Testis (tissue), 5 donors: ENCODE measurements at places on chromosomes 2 and 18. TPM values are rescaled to one million over a fixed set of nuclear protein-coding genes. Genes with fewer than 3 reads are reported as not detected.

The B4GALT6 gene
- total RNA-seq, result 19.5 TPM

GRCh38 chr18:47260120-47260923 lies 8.9 kb upstream of the SKOR2 start:
- peak; percentile 80 for DNase-seq

The SCN3A gene
- total RNA-seq, result 3.7 TPM

The IFT172 gene
- 76.4 TPM for total RNA-seq

DNA sequence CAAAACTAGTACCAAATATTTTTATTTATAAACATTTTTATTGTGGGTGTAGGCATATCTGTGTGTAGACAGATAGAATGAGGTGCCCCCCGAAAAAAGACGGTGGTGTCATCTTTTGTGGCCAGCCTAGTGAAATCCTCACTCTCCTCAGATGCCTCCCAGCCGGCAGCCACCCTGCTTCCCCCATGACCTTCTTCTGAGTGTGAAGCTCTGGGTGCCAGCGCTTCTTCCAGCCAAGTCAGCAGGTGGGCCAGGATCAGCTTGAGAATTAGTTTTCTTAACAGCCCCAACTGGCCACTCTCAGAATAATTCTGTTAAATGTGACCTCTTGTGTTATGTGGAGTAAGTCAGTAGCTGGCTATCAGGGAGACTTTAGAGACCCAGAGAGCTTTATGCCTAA lies 229.6 kb upstream of the FOSL2 start:
- DNase-seq, result no peak

GRCh38 chr18:46480226-46480625 lies 176.8 kb downstream of the LOXHD1 start:
- no peak for DNase-seq

The CDH7 gene
- 1.2 TPM for total RNA-seq

The NEB gene
- 5.5 TPM for total RNA-seq

The DHRS9 gene
- total RNA-seq, result 2.4 TPM

DNA sequence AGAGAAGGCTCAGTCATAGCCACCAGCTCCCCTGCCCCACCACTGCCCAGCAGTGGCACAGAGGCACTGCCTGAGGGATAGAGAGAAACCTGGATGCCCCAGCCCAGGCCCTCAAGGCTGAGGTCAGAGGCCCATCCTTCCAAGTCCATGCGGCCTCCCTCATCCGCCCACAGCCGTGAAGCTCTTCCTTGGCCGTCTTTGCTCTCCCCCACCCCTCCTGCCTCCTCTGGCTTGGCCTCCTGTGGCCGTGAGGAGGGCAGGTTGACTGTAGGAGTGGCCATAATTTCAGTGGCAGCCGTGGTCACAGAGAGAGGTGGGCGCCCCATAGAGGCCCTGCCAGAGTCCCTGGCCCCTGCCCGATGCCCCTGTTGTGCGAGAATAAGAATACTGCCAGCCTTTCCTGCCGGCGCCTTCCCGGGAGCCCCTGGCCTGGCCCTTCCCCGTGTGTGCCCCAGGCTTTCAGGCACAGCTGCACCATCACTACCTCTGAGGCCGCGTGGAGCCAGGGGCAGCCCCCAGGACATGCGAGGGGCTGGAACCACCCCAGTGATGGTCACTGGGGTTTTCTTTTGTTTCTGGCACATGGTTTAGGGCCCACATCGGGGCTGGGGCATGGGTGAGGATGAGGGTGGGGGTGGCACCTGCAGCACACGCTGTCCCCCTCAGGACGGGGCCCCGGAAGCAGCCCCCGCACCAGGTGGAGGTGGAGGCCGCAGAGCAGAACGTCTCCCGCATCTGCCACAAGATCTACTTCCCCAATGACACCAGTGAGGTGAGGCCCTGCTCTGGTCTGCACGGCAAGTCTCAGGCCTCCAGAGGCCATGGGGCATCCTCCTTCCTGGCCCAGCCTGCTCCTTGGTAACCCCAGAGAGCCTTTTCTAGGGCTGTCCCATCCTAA lies 13.1 kb upstream of the GPR17 start:
- no peak for DNase-seq

DNA sequence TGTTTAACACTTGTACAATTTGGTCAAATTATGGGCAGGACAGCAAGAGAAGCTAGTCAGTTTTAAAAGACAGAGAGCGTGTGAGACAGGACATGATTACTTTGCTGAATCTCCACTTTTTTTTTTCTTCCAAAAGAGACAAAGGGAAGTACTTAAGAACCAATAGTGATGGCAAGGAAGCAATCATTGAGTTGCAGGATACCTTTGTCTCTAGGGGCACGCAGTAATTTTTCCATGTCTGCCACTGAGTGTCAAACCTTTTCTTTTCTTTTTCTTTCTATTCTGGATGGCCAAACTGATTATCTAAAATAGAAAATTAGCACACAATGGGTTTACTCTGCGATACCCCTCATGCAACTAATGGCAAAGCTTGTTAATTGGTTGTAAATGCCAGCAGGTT lies 533.0 kb downstream of the PLCL1 start:
- no peak for DNase-seq

The RNU2-63P gene
- not detected for total RNA-seq

The SLC30A3 gene
- 160 TPM for total RNA-seq

The TBR1 gene
- 5.3 TPM for total RNA-seq

The SERPINE2 gene
- 145 TPM for total RNA-seq

DNA sequence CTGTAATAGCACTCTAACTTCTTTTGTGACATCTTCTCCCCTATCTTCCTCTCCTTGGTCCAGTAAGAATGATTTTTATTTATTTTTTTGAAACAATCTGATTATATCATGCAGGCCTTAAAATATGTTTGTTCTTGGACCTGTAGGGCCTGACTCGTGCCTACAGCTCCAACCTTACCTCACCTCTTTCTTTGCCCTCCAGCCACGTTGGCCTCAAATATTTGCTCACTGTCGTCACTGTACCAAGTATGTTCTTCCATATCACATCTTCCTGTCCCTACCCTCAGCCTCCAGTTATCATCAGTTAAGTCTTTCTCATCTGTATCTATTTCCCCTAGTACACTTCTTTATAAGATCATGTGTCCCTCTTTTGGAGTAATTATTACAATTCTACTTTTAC lies 125.5 kb downstream of the CDH7 start:
- no peak for DNase-seq

- no peak for DNase-seq
Observed at GRCh38 chr2:125405816-125406215, 1250.1 kb upstream of the GYPC start.

DNA sequence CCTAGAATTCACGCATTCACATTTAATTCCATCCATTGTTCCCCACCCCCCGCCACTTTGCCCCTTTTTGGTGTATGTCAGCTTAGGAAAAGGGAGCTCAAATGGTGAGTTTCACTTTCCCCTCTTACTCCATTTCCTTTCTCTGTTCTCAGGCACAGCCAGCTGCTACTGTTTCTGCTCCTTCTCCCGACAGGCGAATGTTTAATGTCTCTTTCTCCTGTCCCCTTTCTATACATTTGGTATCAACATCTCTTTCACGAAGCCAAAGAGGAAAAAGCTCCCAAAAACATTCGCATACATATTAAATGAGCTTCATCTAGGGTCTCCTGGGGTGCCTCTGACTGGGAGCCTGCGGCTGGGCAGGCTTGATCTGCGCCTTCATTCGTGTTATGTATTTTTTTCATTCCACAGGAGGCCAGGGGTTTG lies 124.2 kb upstream of the SATB2 start:
- no peak for DNase-seq
